Stimulated activated CD8-positive, alpha-beta memory T cell treated with anti-CD3 and anti-CD28 coated beads, Interleukin-4, amount 100 ng/mL, for 1 hour (primary cell): ENCODE measurements at places on chromosomes 4 and X.

DNA sequence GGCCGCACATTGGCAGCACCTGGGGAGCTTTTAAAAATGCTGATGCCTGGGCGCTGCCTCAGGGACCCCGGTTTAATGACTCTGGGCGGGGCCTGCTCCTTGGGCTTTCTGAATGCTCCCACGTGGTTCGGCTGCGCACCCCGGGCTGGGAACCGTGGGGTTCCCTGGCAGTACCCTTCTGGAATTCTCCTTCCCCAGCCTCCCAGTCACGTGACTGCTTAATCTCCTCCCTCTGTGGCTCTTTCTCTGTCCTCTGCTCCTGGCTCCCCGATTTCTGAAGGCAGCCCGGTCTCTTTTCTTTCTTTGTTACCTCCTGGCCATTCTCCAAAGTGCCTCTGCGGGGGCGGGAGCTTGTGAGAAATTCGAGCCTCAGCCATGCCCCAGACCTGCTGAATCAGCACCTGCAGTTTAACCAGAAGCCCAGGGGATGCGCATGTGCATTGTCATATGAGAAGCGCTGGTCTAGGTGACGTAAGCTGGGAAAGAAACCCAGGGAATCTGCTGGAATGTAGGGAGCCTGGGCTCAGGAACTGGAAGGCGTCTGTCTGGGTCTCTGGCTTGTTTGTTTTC, 16.6 kb downstream of the CLCN4 start:
- DNase-seq, result no peak

GRCh38 chrX:1074755-1075154, 137.7 kb downstream of the CRLF2 start:
- DNase-seq, result no peak

DNA sequence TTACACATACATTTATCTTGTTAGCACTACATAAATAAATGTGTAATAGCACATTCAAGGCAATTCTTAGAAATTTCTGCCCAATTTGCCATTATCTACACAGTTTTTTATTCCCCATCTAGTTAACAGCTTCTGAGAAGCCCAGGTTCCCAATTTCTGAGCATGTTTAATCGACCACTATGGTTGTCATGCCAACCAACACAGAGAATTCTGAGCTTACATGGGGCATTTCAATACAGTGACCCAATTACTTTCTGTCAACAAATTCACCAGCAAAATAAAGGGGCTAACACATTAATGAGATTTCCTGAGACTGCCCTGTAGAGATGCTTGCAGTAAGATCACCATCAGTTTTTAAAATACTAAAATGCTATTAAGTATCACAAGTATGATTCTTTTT, 22.0 kb downstream of the GPM6A start:
- no peak for DNase-seq

DNA sequence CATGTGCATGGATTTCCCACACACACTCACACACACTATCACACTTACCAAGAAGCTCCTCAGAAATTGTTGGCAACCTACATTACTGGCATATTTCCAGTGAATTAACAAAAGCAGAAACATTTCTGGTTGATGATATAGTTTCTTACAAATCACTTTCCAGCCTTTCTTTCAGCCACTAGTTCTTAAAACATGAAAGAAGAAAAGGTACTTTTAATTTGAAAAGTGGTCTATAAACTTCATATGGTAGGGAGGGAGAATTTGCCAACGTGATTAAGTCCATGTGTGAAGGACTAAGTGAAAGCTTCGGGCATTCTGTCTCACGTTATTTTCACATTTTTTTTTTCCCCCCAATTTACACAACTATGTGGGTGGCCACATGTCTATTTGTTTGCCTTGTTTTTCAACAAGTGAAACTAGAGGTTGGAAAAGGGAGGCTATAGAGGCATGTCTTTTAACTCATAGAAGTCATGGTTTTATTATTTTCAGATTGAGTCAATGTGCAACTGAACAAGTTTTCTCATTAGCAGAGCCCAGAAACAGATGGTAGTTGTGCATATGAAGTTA, 832.1 kb upstream of the INTU start:
- DNase-seq, result no peak

DNA sequence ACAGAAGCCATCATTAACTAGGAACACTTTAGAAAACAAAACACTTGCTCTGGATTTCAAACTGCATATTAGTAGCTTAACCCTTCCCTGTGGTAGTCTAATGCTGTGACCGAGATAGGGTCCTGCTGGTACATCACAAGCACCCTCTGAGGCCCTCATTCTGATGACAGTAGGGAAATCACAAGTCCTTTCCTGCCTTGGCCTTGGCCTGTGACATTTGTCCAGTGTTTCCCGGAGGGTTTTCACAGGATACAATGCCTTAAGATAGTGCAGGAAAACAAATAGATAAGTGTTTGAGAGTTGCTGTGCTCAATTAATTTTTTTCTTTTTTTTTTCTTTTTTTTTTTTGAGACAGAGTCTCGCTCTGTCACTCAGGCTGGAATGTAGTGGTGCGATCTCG, 29.0 kb downstream of the SYAP1 start:
- no peak for DNase-seq

DNA sequence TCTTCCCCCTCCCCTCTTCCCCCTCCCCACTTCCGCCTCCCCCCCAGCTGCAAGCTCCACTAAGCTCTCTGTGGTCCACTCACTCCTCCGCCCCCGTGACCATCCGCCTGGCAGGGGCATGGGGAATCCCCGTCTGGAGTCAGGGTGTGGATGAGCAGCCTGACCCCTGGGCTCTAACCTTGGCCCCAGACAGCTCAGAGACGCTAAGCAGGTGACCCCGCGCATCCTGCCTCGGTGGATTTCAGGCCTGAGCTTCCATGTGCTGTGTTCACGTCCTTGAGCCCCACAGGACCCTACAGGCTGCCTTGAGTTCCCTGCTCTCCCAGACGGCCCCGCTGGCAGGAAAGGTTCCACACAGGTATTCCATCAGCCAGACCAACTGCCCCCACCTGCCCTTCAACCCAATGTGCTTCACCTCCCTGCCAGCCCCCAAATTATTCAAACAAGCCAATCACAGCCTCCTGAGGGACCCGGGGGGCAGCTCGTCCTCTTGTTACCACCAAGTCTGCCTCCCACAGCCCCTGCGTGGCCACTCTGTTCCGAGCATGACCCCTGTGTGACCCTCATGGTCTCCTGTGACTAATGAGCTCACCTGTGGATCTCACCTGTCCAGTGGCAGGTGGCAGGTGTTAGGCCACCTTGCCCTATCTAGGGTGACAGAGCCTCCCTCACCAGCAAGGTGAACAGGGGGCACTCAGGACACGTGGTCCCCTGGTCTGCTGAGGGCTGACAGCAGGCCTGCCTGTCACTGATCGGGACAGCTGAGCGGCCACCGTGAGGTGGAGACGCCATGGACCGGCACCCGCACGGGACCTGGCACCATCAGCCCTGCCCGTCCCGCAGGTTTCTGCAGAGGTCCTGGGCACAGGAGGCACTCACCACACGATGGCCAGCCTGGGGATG, 73.2 kb upstream of the MXD4 start:
- no peak for DNase-seq

- no peak for DNase-seq
These were observed 590 bp upstream of the NAF1 start for GRCh38 chr4:163167333-163167626.

DNA sequence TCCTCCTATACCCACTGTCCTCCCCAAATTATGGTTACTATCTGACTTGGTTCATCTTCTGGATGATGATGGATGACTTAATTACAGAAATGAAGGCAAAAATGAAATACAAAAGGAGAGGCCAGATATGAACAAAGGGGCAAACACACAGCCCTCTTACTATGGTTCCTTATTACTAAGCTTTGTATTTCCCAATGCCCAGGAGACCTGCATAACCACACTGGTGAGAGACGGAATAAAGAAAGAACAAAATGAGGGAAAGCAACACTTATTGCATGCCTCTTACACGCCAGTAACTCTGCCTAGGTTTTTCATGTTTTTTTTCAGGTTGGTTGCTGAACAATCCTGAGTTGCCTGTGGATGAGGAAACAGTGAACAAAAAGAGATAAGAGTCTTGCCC, 120.5 kb downstream of the SLC10A7 start:
- no peak for DNase-seq

DNA sequence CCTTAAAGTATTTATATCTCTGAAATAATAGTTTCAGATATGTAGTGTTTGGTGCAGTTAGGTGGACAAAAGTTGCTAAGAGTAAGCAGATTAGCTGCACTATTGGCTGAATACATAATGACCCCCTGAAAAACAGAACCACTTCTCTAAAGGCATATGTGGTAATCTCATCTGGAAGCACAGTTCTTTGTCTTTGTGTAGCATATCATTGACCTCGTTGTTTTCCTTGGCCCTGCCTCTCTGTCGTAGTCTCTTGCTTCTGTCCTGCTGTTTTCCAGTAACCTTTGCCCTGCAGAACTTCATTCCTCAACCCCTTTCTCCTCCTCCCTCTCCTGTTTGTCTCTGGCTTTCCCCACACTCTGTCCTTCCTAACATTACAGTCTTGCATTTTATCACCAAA, 41.4 kb downstream of the JADE3 start:
- DNase-seq, result no peak

- DNase-seq, result peak; percentile 19
These were observed 64.8 kb upstream of the STOX2 start for GRCh38 chr4:183840311-183840710.
